ENCODE measurements at places on chromosomes 7 and 10. TPM values are rescaled to one million over a fixed set of nuclear protein-coding genes. Genes with fewer than 3 reads are reported as not detected.

- no peak for DNase-seq
These were observed 67.1 kb upstream of the MAGI2 start for GRCh38 chr7:79520543-79520942.

GRCh38 chr7:107373354-107373753, 96.5 kb upstream of the GPR22 start:
- no peak for DNase-seq

DNA sequence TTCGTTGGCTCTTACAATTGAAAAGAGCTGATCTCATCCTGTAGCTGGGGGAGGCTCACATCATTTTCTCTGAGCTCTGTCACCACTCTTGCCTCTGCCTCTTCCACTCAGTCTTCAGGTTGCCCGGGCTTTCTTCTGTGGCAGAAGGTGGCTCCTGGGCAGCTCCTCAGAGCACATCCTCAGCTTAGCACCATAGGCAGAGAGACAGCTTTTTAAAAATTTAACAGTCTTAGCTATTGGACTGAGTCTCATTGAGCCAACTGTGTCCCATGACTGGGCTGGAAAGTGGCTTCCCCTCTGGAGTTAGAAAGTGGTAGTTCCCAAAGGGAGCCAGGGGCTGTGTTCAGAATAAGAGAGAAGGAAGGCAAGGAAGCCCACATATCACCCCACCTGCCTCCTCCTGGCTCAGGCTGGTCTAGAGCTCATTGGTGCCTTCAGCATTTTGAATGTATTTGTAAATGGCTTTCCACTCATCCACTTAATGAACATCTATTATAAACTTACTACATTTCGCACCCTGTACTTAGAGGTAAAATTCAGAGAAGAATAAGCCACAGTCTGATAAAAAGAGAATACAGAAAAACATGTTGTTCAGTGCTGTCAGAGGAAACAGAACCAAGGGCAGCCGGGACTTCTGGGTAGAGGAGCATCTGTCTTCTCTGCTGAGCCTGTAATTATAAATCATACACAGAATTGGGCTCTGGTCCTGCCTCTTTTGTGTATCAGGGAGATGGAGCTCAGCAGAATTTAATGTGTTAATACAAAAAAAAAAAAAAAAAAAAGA, 119.3 kb downstream of the WDFY4 start:
- no peak for DNase-seq

DNA sequence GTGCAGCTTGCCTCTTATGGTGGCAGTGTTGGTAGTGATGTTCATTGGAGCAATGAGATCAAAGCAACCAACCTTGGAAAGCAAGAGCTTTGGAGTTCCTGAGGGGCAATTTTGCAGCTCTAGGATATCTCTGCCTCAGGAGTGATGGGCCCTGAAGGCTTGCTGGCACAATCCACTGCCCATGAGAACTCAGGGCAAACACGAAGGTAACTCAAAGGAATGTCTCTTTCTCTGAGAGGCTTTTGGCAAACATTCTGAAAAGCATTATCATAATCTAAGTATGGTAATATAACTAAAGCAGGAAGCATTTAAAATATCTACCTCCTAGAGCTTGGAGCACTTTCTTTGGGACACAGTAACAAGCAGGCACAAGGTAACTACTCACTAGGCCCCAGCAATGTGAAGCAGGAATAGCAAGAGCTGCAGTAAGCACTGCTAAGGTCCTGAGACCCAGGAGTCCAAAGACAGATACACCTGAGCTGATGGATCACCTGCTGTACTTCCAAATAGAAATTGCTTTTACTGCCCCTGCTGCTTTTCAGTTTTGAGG, 103.1 kb downstream of the NRF1 start:
- no peak for DNase-seq

GRCh38 chr10:49066944-49067730, 48.2 kb downstream of the VSTM4 start:
- DNase-seq, result no peak

GRCh38 chr7:73865738-73866445, 4.9 kb downstream of the TMEM270 start:
- DNase-seq, result no peak

DNA sequence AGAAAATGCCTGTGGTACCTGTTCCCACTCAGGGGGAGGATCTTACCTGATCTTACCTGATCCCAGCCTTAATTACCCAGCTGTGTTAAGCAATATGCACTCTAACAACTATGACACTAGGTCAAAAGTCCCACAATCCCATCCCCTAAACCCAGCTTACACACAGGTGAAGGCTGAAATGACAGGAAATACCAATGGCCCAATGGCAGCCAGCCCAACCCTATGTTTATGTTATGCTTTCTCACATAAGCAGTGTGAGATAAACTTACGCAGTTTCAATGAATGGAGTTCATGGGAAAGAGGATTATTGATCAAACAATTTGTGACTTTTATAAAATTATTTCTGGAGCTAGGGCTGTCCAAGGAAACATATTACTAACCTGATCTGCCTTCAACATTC, 91.9 kb downstream of the GPAM start:
- DNase-seq, result no peak

GRCh38 chr7:101877882-101878591, 60.6 kb downstream of the CUX1 start:
- DNase-seq, result no peak

- DNase-seq, result no peak
These were observed 201.4 kb downstream of the TNS3 start for GRCh38 chr7:47380325-47381133.

- no peak for DNase-seq
These were observed 206.3 kb downstream of the FANK1 start for GRCh38 chr10:126102636-126103035.

GRCh38 chr10:71989661-71990454, 25.7 kb downstream of the CHST3 start:
- no peak for DNase-seq

- DNase-seq, result no peak
These were observed 8.6 kb upstream of the ATAD1 start for GRCh38 chr10:87826653-87827052.

- no peak for DNase-seq
These were observed 143.0 kb downstream of the RSU1 start for GRCh38 chr10:16674147-16674703.

DNA sequence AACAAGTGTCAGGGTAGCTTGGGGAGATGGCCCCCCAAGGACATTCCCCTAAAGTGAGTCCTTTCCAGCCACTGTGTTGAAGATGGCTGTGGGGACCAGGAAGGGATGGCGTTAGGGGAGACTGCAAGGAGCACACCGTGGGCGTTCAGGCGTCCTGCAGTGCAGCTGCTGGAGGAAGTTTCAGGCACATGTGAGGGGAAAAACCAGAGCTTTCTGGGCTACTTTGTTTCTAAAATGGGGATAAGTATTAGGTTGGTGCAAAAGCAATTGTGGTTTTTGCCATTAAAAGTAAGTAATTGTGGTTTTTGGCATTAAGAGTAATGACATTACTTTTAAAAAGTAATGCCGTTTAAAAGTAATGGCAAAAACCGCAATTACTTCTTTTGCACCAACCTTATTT, 14.3 kb downstream of the PRF1 start:
- no peak for DNase-seq

DNA sequence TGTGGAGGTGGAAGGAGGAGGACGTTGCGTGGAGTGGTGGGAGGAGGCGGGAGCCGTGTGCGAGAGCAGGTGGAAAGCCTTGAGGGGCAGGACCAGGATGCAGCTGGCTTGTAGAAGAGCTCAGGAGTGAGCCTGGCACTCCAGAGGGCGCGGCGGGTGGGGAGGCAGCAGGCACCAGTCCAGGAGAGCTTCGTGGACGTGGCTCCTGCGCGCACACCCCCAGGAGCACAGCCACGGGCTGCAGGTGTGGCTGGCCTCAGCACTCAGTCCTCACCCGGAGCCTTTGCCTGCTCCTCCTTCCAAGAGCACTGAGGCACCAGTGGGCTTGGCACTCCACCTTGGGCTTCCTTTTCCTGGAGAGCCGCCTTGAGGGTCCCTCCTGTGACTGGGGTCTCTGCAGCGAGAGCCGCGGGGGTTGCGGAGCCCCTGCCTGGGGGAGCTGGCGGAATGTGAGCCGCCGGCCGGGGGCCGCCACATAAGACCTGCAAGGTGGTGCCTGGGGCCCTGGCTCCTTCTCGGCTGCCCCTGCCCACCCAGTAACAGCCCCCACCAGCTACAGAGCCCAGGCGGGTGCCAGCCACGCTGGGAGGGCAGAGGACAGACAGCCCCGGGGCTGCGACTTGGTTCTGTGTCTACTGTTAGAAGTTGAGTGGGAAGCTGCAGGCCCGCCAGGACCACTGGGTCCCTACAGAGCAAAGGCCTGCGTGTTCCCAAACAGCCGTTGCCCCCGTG, 11.1 kb downstream of the MAFK start:
- no peak for DNase-seq

GRCh38 chr10:100827819-100828737, 82.7 kb downstream of the PAX2 start:
- DNase-seq, result peak; percentile 57

- no peak for DNase-seq
These were observed 217.6 kb downstream of the MLLT10 start for GRCh38 chr10:21751341-21752310.

Gene DYNC1I1
- not detected for total RNA-seq

Gene RET
- 0.45 TPM for total RNA-seq

Gene POLR1F
- total RNA-seq, result 27.9 TPM

Gene ERVW-1
- not detected for total RNA-seq

Gene ARHGAP22
- not detected for total RNA-seq
